Activated CD4-positive, alpha-beta T cell treated with anti-CD3 and anti-CD28 coated beads for 24 hours (primary cell): ENCODE measurements at places on chromosomes 5 and 9.

GRCh38 chr9:113996531-113997001 is 81.5 kb downstream of the AMBP start:
- DNase-seq = no peak

GRCh38 chr5:139126711-139127111 is 71.5 kb downstream of the SIL1 start:
- DNase-seq = no peak

DNA sequence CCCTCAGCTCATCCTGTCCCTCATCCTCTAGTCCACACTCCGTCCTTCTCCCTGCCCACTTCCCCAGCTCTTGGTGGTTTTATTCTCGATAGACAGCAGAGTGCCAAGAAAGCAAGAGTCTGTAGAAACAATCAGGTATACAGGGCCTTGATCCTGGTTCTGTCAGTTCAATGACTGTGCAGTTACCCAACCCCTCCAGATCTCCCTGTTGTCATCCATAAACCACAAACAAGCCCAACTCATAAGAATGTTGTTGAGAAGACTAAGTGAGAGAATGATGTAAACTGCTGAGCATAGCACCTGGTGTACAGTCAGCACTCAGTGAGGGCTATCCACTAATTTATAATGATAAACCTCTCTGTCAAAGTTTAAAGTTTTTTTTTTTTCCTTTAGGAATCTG is 31.3 kb downstream of the ISL1 start:
- DNase-seq = no peak

GRCh38 chr9:115456515-115456914 is 338.6 kb upstream of the TNC start:
- DNase-seq = no peak

- DNase-seq = no peak
These were observed 249.0 kb downstream of the TMEM167A start for GRCh38 chr5:82828211-82828610.

GRCh38 chr5:122756264-122756911 is 18.5 kb upstream of the SNX2 start:
- DNase-seq = no peak

DNA sequence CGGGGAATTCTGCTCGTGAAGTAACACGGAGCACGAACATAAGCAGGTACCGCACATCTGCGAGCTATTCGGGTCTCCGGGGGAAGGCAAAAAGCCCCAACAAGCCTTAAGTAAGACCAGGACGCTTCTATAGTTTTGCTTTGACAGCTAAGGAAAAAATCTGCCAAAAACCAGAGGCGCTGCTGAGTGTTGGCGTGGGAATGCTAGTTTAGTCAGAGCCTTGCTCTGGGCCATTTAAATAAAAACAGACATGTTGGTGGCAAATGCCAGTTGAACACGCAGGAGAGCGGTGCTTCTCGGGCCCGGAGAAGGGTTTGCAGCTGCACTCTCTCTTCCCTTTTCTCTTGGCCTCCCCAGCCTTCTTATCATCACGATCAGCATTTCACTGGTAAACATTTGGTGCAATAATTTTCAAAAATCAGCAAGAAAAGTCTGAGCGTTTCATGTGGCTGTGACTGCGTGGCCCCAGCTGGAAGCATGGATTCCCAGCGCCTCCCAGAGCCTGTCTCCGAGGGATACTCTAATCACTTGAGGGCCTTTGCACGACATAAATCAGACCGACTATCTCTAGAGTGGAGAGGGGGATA is 6.4 kb upstream of the NOTCH1 start:
- DNase-seq = no peak

- no peak for DNase-seq
These were observed 33.4 kb downstream of the SECISBP2 start for GRCh38 chr9:89351584-89352300.
